ENCODE measurements at places on chromosomes 2 and 18. TPM values are rescaled to one million over a fixed set of nuclear protein-coding genes. Genes with fewer than 3 reads are reported as not detected.
A peak's percentile ranks its signal among the peaks of the same experiment; 100 is the strongest.

CHRNG gene
- not detected for total RNA-seq

DNA sequence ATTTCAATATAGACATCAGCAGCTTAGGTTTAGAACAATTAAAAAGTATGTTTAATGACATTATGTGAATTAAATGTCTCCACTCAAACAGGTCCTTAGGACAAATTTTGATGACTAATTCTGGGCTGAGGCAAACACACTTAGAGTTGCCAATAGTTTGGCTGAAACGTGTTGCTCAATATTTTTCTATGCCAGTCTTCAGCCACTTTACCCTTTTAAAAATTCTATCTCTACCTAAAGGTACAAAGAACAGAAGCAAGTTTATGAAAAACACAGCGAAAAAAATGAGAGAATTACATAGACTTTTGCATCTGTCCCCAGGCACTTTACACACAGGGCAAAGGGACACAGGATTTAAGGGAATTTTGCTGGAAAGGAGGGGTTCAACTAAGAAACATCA, 4.5 kb downstream of the IDH1 start:
- no peak for DNase-seq

GRCh38 chr2:113126845-113127645, at the start of gene IL1RN:
TSS of gene IL1RN (plus strand) at chr2:113127598. CDS start at chr2:113127625, 27 bp downstream.
- DNase-seq, result no peak

DNA sequence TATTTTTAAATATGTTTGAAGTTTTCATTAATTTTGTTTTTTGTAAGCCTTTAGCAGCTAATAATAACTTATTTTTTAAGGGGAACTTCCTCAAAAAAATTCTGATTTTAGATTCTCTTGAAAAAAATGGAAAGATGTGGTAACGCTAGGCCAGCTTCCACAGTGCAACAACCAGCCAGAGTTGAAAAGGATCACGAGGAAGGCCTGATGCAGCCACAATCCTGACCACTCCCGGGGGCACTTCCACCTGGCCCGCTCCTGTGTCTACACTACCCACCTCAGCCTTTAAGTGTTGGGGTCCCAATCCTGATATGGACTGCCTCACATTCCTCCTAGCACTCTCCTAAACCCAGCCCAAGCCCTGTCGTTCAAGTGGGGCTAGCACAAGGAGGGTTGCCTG, 101.1 kb downstream of the TMEM17 start:
- DNase-seq, result no peak

DNA sequence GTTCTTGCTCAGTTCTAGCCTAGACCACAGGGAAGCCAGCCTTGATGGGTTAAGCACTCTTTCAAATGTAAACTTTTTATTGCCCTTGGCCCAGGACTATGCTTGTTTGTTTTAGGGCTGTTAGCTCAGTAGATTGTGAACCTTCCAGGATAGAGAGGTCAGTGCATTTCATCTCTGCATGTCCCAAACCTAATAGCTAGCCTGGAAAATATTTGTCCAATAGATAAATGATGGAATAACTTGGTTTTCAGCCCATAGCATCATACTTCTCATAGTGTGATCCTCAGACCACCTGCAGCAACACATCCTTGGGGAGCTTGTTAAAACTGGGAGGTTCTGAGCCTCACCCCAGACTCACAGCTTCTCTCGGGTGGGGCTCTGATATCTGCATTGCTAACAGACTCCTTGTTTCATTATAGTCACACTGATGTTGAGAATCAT, 59.8 kb downstream of the TRIB2 start:
- DNase-seq, result no peak

MLPH gene
- total RNA-seq, result 436 TPM

DNA sequence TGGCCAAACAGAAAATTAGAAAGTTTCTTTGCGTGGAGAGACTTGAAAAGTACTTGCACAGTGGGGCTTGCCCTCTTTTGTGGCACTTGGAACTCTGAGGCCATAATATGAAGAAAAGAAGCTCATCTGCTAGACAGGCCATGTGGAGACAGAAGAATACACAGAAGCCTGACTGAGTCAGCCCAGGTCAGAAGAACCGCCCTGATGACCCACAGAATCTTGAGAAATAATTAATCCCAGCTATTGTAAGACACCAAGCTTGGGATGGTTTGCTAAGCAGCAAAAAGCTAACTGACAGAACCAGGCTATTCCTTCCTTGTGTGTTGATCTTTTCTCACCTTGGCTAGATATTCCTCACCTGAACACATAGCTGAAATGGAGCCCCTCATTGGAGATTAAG, 33.7 kb downstream of the G6PC2 start:
- DNase-seq, result no peak

DNA sequence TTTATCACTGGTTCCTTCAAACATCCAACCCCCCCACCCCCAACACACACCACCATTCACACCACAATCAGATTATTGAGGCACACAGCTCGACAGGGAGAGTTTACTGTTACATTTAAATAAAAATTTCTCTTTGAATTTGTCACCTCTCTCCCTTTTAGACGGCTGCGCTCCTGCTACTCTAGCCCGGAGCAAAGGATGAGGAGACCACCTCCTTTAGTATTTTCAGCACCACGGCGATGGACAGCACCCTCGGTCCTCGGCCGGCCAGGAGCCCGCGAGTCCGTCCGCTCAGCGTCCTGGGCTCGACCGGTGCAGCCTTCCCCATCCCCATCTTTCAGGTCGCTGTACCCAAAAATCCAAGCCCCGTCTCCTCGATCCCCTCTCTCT, 892 bp downstream of the CELF4 start:
- peak; percentile 42 for DNase-seq

- no peak for DNase-seq
These were observed 3.9 kb downstream of the CDCA7 start for GRCh38 chr2:173358616-173359015.

- peak; percentile 10 for DNase-seq
These were observed 4.1 kb downstream of the CCDC195 start for GRCh38 chr2:224711859-224712665.

RAB17 gene
- 25.6 TPM for total RNA-seq

DNA sequence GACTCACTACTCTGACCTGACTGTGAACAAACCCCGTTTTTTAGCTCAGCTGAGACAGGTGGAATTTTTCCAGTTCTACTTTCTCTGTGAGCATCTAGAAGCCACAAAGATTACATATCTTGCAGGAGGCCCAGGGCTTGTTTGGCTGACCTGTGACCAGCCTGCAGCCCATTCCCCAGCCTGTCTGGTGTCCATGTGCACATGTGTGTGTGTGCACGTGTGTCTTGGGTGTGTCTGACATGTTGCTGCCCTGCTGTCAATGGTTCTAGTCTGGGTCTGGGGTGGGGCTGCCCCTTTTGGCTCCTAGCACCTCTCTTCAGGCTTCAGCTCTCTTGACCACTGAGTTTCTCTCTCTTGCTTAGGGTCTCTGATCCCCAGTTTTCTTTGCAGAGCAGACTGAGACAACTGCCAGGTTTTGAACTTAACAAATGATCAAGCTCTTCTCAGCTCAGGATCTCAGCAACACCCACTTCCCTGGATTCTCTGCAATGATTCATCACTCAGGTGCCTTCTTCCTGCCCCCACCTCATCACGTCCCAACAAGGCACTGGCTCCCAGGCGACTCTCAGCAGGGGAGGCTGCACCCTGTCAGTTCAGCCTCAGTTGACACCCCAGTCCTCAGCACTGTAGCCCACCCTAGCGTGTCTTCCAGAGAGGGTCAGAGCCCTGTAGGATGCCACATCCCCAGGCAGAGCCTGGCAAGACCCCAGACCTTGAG, 130.3 kb downstream of the CELF4 start:
- no peak for DNase-seq

UPP2 gene
- not detected for total RNA-seq

GRCh38 chr18:55405893-55406406, 182.0 kb downstream of the TCF4 start:
- DNase-seq, result peak; percentile 92

GRCh38 chr2:16832910-16833309, 167.3 kb upstream of the CYRIA start:
- no peak for DNase-seq

DNA sequence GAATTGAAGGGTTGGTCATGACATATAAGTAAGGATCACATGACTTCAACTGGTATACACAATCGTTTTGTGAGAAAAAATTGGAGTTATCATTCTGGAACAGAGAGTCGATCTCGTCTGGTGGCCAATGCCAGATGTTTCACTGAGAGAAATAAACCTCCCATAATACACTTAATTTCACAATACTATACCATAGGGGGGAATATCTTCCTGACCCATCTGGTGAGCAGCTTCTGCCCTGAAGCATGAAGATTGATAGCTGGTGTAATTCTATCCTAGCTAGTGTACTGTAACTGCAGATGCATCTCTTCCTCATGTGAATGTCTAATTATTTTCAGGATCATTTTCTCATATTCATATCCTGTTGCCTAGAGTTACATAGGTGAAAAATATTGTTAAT, 15.7 kb upstream of the CDH7 start:
- no peak for DNase-seq

- no peak for DNase-seq
These were observed 1049.3 kb upstream of the CDH2 start for GRCh38 chr18:29226213-29226612.

ARMC9 gene
- total RNA-seq, result 45.5 TPM

PHLPP1 gene
- total RNA-seq, result 48.1 TPM

GRCh38 chr2:138838851-138839620, 58.8 kb upstream of the NXPH2 start:
- no peak for DNase-seq

DNA sequence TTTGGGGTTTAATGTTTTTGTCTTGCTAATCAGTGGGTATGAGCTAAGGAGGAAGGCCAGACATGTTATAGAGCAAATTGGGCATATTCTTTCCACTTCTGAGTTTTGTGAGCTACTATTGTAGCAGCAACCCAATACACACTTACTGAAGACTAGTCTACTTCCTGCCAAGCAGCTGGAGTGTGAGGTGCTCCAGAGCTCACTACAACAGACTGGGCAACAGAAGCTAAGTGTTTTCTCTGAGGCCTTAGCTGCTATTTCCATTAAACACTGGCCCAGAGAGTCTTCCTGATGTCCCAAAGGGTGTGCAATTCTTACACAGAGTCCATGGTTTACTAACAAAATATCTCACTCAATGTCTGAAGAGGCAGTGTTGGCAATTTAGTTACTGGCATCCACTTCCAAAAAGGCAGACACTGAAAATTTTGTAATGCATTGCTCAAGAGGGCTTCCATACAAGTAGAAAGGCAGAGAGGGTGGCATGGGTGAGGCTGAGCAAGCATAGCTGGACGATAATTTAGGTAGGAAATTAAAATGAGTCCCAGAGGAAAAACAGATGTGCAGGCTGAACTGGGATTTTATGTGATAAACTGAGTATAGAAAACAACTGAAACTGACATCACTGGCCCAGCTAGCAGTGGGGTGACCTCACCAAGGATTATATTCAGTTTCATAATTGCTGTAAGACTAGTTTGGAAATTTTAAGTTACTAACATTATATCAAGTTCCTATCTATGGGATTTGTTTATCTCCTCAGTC, 68.6 kb downstream of the ZC3H6 start:
- DNase-seq, result peak; percentile 17

GPR75 gene
- not detected for total RNA-seq

HRH4 gene
- total RNA-seq, result not detected

DNA sequence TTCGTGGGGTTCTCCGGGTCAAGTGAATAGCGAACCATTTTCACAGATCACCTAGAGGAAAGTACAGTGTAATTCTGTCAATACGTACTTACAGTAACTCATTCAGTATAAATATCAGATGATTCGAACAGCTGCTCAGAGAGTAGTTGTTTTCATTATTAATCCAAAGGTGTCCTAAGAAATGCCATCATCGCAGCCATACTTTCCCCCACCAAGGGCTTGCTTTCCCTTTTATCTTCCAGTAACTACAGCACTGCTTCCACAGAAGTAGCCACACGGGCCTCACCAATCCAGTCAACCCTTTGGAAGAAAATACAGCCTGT, 4.5 kb upstream of the C18orf32 start:
- no peak for DNase-seq

DNA sequence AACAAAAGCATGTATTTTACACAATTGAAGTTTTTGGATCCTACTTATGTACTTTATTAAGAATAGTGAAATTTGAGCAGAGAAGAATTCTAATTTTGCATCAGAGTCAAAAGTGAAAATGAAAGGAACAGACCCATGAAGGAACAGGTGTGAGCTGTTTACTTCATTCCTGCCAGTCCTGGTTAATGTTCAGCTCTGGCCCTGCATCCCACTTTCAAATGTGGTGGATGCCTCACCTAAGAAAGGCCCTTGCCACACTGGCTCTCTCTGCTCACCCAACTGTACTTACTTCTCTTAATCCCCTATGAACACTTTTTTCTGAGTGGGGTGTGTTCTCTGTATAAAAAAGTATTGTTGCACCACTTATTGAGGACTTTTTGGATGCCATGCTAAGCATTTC, 22.2 kb downstream of the FAM110C start:
- DNase-seq, result peak; percentile 74

MTCL1 gene
- total RNA-seq, result 46.0 TPM

METAP1D gene
- total RNA-seq, result 3.5 TPM

DNA sequence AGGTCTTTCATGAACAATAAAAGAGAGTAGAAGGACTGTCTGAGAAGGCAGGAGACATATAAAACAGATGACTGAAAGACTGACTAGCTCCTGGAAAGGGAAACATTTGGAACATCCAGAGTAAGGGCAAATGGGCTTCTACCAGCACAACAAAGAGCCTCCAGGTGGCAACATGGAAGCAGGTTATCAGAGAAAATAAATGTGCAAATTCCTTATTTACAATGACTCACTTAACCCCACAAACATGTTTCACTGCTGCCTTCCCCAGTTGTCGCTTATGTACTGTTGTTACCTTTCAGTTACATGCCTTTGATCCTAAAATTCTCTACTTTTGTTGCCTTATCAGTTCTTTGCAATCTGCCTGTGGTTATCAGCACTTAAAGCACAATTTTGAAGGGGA, 117.0 kb downstream of the HIBCH start:
- DNase-seq, result no peak

GRCh38 chr18:12838178-12838634, 45.8 kb downstream of the PTPN2 start:
- DNase-seq, result peak; percentile 90

CPO gene
- 0.37 TPM for total RNA-seq

PRKD3 gene
- total RNA-seq, result 86.5 TPM

- no peak for DNase-seq
These were observed 5.2 kb upstream of the SPAST start for GRCh38 chr2:32058130-32058529.

MYOM1 gene
- total RNA-seq, result 37.9 TPM

GRCh38 chr18:63161032-63161760, 158.4 kb downstream of the BCL2 start:
- DNase-seq, result no peak

DSC3 gene
- total RNA-seq, result not detected

DNA sequence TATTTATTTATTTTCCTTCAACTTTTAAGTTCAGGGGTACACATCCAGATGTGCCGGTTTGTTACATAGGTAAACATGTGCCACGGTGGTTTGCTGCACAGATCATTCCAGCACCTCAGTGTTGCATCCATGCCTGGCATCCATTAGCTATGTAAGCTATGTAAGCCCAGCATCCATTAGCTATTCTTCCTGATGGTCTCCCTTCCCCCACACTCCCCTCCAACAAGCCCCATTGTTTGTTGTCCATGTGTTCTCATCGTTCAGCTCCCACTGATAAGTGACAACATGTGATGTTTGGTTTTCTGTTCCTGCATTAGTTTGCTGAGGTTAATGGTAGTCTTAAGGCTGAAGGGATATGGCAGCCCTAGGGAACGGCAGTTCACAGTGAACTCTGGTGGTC, 203.4 kb downstream of the CTNNA2 start:
- DNase-seq, result no peak

- DNase-seq, result no peak
These were observed 109.6 kb upstream of the ST6GAL2 start for GRCh38 chr2:106995556-106995955.

Data from stomach (tissue), 19 donors.